ENCODE measurements at places on chromosomes 6 and 20.

DNA sequence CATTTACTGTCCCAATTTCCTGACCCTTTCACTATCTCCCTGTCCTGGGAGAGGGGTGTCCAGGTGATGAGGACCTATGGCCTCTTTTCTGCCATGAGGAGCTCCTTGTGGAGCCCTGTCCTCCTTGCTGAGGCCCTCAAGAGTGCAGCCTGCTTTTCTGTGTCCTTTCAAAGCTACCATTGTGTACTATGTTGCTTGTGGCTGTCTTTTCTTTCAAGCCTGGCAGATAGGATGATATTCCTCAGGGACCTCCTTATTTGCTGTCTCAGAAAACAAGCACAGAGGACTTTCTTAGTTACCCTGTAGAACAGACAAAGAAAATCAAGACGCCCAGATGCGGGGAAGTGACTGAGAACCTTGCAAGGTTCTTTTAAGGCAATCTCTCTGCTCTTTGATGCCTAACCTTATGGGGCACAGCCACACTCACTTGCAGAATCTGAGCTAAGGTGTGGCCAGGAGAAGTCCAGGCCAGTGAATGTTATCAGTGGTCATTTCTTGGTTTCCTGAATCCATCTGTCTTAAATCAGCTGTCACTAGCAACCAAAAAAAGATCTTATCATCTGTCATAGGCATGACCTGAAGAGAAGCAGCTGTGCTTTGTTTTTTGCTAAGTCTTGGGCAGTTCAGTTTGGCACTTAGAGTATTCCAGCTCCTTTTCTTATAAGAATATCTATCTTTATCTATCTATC lies 17.2 kb downstream of the CARMIL1 start:
- DNase-seq = no peak

DNA sequence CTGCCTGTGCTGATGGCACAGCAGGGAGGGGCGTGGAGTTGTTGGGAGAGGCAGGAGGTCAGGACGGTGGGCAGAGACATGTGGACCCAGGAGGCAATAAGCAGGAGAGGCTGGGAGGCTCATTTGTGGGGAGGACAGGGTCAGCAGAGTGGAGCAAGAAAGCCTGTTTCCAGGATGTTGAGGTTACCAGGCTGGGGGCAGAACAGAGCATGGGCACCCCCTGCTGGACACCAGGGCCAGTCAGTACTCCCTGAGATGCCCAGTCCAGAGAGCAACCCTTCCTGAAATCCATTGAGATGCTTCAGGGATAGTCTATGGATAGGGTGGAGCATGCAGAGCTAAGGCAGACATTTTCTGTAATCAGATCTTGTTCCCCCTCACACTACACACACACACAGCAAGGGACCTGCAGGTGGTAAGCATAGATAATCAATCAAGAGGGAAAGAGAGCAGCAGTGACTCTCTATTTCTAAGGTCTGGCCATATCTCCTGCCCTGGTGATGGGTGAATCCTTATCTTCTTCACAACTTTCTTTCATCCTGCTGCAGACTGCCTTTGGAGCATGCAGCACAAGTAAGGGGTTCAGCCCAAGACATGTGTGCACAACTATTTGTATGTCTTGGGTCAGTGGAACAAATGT lies 41.7 kb downstream of the MOCS1 start:
- no peak for DNase-seq

- no peak for DNase-seq
Measured at GRCh38 chr6:166662690-166663089, 35.6 kb upstream of the RPS6KA2 start.

GRCh38 chr20:62819494-62820174 lies 2.8 kb downstream of the COL9A3 start:
- no peak for DNase-seq

DNA sequence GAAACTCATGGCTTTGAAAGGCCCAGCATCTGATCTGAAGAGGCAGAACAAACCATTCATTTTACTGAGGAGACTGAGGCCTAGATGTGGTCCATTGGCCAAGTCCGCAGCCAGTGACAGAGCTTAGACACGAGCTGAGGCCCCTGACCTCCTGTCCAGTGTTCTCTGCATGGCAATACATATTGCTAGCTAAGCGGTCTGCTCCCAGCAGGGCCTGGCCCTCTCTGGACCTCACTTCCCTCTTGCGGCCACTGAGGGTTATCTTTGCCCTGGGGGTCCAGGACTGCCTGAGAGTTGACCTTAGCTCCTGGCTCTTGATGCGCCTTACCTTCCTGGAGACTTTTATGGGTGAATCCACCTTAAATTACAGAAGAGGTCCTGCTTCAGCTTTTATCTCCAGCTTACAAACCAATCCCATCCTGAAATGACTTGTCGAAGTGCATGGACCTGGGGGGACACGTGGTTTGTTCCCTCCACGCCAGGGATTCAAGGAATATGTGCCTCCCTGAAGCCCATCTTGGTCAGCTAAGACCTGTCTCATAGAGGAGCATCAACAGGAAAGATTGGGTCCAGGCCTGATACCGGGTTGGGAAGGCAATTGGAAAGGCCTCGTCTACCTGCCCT lies 75.6 kb downstream of the CNBD2 start:
- no peak for DNase-seq

GRCh38 chr20:52078289-52078688 lies 113.3 kb downstream of the ZFP64 start:
- DNase-seq = no peak

DNA sequence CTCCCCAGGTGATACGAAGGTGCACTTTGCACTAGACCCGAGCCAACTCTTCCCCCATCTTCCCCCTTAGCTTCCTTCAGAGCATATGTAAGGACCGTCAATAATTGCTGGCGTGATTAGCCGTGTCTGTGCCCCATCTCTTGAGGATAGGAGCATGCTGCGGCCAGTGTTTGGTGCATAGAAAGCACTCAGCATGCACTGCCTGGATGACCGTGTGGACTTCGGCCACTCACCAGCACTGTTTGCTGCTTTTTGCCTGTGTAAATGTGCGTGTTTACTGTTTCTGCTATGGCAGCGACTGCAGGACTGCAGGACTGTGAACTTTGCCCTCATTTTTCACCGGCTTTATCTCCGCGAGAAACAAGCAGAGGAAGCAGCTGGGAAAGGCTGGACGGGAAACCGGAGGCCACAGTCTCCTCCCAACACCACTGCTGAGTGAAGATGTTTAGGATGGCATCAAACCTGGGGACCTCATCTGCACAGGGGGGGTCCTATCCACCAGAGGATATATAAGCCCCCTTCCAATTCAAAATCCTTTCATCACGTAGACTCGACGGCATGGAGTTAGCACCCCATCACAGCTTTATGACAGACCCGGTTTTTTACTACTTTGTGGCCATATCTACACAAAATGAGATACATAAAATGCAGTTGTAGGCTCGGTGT lies 150.6 kb upstream of the AFDN start:
- DNase-seq = no peak

Data from stimulated activated CD4-positive, alpha-beta T cell treated with anti-CD3 and anti-CD28 coated beads, Interleukin-1b, Interleukin-23, amount 100 ng/mL, for 1 hour (primary cell).